ENCODE measurements at places on chromosomes 6 and 20.

DNA sequence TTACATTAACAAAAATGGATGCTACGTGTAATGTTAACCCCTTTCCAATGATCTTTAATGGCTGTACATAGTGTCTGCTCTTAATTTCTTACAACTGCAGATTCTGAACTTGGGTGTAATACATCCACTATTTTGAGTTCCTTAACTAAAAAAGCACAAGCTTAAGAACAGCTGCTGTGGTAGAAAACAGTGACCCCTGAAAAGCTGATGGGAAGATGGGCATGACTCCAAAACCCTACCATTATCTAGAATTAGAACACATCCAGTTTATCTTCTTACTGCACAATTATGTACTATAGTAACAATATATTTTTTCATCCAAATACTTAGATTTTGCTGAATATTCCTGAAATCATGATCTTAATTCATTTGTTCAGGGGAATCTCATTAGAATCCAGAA lies 49.3 kb downstream of the LYRM4 start:
- DNase-seq: no peak

DNA sequence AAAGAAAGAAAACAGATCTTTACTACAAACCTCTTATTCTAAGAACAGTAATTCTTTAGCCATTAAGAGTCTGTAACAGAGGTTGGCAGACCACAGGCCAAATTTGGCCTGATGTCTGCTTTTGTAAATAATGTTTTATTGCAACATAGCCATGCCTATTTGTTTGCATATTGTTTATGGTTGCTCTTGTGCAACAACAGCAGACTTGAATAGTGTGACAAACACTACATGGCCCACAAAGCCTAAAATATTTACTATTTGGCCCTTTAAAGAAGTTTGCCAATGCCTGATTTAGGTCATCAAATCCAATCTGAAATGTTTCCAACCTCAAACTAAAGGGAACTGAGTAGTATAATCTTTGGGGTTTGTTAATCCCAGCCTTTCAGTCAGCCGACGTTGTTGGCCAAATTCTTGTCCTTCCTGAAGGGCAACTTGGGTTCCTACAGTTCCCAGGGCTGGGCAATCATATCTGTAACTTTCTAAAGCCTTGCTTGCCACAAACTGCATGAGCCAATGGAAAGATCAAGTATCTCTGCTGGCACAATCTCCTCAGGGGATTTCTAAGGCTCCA lies 33.9 kb upstream of the TBC1D20 start:
- DNase-seq: no peak

- DNase-seq: peak; percentile 38
Measured at GRCh38 chr6:127855542-127856159, 45.2 kb downstream of the THEMIS start.

- DNase-seq: no peak
Measured at GRCh38 chr6:166697113-166697512, 70.1 kb upstream of the RPS6KA2 start.

- no peak for DNase-seq
Measured at GRCh38 chr20:11008444-11009033, 334.7 kb upstream of the JAG1 start.

DNA sequence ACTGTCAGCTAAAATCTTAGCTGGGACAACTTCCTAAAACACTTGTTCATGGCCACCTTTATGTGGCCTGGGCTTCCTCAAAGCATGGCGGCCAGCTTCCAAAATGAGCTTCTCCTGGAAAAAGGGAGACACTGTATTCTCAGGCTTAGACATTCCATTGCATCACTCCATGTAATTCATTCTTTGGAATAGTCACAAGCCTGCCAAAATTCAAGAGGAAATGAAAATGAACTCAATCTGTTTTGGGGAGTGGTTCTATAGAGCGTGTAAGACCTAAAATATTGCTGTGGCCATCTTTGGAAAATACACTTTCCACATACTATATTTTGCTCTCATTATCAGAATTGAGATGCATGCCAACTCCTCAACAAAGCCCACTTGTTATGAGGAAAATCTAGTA lies 687.0 kb downstream of the KIF16B start:
- DNase-seq: no peak

DNA sequence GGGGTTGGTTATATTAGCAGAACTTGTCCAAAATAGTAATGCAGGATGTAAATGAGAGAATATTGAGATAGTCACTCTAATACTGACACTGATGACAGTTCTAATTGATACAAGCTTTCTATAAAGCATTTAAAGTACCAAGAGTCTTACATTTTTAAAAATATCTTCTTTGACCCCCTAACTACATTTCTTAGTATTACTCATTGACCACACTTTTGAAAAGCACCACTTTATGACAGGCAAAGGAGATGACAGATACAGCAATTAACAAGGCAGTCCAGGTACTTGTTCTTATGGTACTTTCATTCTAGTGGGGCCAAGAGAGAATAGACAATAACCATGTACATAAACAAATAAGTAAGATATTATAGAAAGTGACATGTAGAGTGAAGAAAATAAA lies 139.4 kb upstream of the EYA4 start:
- no peak for DNase-seq

- DNase-seq: no peak
Measured at GRCh38 chr20:49268600-49269365, 9.1 kb downstream of the ZNFX1 start.

DNA sequence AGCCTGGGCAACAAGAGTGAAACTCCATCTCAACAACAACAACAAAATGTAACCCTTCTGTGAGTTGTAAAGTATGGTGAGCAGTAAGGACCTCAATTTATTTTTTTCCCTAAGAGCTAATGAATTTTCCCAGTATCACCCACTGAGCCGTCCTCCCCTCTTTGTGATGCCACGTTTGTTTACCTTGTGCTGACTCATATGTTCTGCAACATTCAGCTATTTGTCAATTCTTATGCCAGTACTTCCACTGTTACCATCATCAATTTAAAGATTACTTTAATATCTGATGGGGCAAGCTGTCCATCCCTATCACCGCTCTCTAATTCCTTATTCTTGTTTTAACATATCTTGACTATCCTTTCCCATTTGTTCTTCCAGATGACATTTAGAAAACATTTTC lies 37.5 kb downstream of the MAK start:
- no peak for DNase-seq

DNA sequence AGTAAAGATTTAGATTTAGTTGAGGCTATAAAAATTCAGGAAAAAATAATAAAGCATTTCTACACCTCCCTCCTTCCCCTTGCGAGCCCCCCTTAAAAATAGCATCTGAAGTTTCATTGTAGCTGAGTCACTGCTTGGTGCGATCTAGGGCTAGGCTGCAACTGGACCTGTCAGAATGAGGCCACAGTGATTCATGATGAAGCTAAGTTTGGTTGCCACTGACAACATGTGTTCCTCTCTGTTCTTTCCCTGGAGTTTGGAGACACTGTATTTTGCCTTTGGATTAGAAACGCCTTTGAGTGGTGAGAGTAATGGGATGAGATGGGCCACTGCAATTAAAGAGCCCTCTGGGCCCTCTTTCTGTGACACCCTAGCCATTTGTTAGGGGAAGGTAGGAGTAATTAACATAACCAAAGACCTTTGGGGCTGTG lies 334.1 kb downstream of the NRN1 start:
- no peak for DNase-seq

GRCh38 chr6:34149831-34150400 lies 4.0 kb upstream of the GRM4 start:
- DNase-seq: no peak
